ENCODE measurements at places on chromosomes 1 and 21. TPM values are rescaled to one million over a fixed set of nuclear protein-coding genes. Genes with fewer than 3 reads are reported as not detected.

DNA sequence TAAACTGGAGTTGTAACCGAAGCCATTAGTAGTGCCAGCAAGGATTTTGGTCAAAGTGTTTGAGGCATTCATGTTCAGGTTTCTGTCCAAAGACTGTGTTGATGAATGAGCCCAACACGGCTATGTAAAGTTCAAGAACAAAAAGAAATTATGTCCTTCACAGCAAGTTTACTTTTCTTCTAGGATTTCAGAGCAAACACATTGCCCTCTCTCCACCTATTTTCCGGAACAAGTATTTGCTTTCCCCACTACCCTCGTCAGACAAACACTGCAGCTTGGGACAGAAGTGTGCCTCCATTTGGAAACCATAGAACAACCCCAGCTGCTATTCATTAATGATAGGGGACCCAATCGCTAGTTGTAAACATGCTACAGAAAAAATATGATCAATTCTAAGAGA, 151.4 kb upstream of the C1orf105 start:
- DNase-seq: no peak

GRCh38 chr1:2528966-2529783, 888 bp downstream of the HES5 start:
- DNase-seq: no peak

DNA sequence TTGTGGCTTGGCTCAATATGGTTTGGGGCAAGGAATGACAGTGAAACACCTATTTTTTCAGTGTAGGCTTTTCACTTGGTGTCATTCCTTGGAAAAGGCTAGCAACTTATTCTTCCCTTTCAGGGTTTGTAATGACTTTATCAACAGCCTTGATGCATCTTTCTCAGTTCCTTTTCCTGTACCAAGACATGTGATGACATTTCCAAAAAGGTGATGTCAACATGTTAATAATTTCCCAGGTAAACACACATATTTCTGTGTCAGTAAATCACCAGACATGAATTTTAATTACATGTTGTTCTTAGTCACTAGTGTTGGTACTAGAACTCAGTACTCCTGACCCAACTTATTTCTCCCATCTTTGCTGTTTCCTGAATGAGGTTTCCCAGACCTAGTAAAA, 37.8 kb upstream of the RRP15 start:
- DNase-seq: no peak

Gene FCER1A
- not detected for polyA plus RNA-seq

DNA sequence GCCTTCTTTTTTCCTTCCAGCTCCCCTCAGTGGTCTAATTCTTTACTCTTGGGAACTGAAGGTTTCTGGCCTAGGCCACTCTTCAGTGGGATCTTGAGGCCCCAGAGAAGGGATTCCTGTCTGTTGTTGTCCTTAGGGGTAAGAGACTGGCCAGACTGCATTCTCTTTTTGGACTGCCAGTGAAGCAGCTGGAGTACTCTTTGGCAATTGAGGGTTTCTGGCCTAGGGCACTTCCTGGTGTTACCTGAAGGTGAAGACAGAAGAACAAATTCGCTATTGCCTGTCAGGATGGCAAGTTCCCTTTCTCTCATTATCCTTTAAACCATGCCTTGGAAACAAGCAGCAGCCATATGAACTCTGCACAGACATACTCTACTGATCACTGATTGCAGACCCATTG, 286.6 kb upstream of the ZP4 start:
- DNase-seq: no peak

Gene TTC39A
- 0.28 TPM for polyA plus RNA-seq

Gene BRDT
- not detected for polyA plus RNA-seq

DNA sequence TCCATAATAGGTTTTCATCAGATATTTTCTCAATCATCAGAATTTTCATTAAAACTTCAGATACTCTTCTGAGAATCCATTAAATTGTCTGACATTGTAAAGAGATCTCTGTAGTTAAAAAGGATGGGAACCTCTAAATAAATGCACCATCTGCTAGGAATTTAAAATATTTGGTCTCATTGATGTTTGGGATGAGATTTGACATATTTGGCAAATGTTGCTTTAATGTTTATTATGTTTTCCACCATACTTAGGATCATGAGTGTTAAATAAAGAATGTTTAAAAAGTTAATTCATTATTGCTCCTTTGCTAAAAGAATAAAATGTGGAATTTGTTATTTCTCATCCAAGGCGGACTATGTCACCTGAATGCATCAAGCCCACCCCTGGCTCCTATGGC, 85.5 kb upstream of the VANGL1 start:
- DNase-seq: no peak

Gene PGLYRP3
- polyA plus RNA-seq: not detected

GRCh38 chr1:185767508-185768120, 33.4 kb downstream of the HMCN1 start:
- no peak for DNase-seq

DNA sequence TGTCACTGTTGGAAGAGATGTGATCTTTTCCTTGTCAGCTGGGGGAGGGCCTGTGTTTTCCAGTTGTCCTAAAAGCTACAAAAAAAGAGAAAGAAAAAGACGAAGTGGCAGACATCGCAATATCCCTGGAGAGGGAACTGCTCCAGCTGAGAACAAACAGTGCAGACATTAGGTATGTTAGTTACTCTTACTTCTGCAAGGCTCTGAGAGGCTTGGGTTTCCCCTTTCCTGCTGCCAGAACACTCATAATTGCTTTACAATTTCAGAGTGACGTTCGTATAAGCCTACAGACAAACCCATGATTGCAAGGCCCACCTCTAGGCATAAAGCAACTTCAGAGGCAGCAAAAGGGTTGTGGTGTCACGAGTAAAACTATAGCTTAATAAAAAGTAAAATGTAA, 31.1 kb downstream of the CD160 start:
- DNase-seq: no peak

Gene FLG2
- not detected for polyA plus RNA-seq

Gene FAM167B
- 1.3 TPM for polyA plus RNA-seq

- no peak for DNase-seq
Measured at GRCh38 chr1:201708691-201709090, 120.3 kb upstream of the IPO9 start.

DNA sequence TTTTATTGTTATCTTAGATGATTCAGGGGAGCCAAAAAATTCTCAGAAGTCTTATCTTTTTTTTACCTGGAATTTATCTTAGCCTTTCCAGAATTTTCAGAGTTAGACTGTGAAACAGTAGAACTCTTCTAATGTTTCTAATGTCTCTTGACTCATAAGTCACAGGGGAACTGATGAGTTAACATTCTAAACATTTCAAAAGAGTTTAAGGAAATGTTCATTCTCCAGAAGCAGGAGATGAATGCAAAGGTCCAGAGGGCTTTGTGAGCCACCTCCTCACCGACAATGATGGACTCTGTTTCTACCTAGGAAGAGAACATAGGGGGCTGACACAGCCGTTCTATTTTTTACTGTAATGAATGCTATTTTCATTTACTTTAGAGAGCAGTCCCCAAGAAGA, 157.5 kb downstream of the BRINP2 start:
- DNase-seq: peak; percentile 2

GRCh38 chr1:10794724-10795275, 1.6 kb downstream of the CASZ1 start:
- DNase-seq: peak; percentile 11

- DNase-seq: no peak
Measured at GRCh38 chr1:102588536-102588935, 519.8 kb downstream of the COL11A1 start.

- peak; percentile 93 for DNase-seq
Measured at GRCh38 chr1:202283379-202283844, 58.3 kb downstream of the UBE2T start.

- no peak for DNase-seq
Measured at GRCh38 chr1:192669174-192669573, 33.2 kb downstream of the RGS13 start.

DNA sequence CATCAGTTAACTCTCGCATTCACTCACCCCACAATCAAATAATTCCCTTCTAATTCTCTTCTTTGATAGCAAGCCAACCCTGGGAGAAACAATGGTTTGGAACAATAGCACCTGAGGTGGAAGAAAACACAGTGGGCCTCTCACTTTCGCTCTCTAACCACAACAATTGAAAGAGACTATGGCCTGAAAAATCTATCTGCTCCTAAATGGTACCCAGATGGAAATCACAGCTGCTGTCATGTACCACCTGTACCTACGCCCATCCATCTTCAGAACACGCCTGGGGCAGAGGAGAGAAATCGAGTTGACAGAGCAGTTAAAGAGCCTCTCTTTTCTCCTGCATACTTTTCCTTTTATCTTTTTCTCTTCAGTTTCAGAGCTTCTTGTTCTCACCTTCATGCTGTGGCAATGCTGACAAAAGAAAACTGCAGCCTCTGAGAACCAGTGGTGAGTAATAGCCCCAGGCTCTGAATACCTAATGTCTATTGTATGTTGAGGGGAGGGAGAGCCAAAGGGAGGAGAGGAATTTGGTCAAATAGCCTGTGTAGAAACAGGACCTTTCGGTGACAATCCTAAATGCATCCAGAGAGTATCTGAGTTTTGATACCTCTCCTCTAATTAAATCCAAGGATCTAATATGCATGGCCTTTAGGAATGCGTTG, 57.7 kb downstream of the ZC3H11B start:
- peak; percentile 91 for DNase-seq

Gene AMPD1
- polyA plus RNA-seq: not detected

- no peak for DNase-seq
Measured at GRCh38 chr1:162687870-162688269, 55.6 kb downstream of the DDR2 start.

DNA sequence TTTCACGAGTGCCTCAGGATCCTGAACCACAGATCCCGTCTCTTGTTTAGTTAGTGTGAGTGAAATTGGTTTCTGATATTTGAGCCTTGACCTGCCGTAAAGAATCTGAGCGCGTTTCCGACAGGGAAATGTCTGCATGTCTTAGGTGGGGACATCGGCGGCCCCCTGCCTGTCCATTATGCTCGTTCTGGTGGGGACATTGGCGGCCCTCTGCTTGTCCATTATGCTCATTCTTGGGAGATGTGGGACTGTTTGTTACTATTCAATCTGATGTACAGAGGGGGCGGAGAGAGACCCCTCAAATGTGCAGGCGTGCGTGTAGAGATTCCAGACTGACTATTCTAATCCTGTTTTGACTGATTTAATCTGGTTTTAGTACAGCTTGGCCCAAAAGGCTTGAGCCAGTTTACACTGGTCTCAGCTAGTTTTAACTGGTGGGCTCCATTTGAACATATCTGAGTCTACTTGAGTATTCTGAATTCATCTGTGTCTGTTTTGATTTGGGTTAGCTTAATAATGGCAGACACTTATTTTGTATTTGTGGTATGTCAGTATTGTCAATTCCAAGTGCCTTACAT, 6.6 kb upstream of the TINAGL1 start:
- no peak for DNase-seq

Gene ARHGAP30
- not detected for polyA plus RNA-seq

GRCh38 chr1:229557913-229558414, 543 bp downstream of the ABCB10 start:
- peak; percentile 30 for DNase-seq

GRCh38 chr1:155223047-155223446, 14.6 kb downstream of the MTX1 start:
- no peak for DNase-seq

Measured in fibroblast of lung (primary cell).